ENCODE measurements at places on chromosomes 16 and 17. TPM values are rescaled to one million over a fixed set of nuclear protein-coding genes. Genes with fewer than 3 reads are reported as not detected.
A peak's percentile ranks its signal among the peaks of the same experiment; 100 is the strongest.

DNA sequence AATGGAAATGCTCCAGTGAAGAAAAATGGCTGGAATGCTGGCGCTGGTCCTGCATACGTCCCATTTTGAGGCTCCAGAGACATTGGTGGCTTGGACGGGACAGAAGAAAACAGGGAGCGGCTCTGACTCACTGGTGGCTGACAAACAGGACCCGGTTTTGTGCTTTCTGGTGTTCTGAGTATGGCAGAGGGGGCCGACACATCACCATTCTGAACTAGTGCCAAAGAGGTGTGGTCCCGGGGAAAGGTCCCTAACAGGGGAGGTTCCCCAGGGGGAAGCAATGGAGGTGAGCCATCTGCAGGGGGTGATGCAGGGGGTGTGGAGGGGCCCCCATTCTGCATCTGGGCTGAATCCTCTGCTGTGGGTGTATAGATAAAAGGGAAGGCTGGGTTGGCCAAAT lies 8.3 kb downstream of the ANKRD40 start:
- DNase-seq, result no peak
- no peak overlapping the region for H3K27ac ChIP-seq
- H3K4me3 ChIP-seq, result no peak overlapping the region
- H3K27me3 ChIP-seq, result no peaks in the 10 kb centered on the region
- H3K4me1 ChIP-seq, result peaks cover 30% of the 10 kb centered on the region

DNA sequence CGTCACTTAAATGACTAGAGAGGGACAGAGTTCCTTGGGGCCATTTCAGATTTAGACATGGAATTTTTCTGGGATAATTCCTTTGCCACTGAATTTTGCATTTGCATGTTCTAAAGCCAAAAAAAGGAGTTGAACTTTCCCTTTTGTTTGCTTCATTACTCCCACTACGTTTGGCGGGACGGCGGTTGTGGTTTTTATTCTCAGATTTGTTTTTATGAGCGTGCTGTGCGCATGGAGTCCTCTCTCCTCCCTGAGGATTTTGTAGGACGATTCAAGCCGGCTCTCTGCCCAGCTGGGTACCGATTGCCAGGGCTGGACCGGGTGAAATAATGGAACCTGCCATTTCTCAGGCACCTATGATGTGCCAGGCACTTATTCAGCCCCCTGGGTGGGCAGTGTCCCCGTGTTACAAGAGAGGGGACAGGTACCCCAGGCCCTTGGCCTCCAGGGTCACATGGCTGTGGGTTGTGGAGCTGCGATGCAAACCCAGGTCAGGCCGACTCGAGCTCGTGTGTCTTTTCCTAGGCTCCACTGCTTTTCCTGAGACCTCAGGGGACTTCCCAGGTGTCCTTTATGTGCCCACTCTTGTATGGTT lies 18.8 kb downstream of the CMIP start:
- H3K4me3 ChIP-seq, result no peak overlapping the region
- no peak overlapping the region for H3K27ac ChIP-seq
- peak; percentile 25 for DNase-seq
- H3K4me1 ChIP-seq, result peaks cover 21% of the 10 kb centered on the region
- no peaks in the 10 kb centered on the region for H3K27me3 ChIP-seq
- H3K36me3 ChIP-seq, result no peaks in the 10 kb centered on the region

DNA sequence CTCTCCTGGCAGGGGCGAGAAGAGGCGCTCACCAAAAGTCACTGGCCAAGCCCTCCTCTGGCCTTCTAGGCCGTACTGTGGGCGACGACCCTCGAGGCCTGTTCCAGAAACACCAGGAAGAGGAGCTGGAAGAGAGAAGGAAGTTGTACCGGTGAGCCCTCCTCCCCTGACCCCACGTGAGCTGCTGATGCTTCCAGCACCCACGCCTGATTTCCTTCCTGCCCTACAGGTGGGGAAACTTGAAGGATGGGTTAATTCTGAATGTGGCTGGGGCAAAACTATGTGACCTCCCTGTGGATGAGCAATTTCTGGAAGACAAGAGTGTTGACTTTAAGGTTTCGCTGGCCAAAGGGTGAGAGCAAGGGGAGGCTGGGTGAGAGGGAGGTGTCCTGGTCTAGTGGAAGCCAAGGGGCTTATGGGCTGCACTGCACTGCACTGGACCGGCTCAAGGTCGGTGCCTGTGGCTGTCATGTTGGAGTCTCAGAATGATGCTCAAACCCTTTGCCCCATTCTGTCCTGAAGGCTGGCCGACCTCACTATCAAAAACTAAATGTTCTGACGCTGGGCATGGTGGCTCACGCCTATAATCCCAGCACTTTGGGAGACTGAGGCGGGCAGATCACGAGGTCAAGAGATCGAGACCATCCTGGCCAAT lies 6.2 kb downstream of the C17orf100 start:
- H3K27me3 ChIP-seq, result no peaks in the 10 kb centered on the region
- no peak for DNase-seq

DNA sequence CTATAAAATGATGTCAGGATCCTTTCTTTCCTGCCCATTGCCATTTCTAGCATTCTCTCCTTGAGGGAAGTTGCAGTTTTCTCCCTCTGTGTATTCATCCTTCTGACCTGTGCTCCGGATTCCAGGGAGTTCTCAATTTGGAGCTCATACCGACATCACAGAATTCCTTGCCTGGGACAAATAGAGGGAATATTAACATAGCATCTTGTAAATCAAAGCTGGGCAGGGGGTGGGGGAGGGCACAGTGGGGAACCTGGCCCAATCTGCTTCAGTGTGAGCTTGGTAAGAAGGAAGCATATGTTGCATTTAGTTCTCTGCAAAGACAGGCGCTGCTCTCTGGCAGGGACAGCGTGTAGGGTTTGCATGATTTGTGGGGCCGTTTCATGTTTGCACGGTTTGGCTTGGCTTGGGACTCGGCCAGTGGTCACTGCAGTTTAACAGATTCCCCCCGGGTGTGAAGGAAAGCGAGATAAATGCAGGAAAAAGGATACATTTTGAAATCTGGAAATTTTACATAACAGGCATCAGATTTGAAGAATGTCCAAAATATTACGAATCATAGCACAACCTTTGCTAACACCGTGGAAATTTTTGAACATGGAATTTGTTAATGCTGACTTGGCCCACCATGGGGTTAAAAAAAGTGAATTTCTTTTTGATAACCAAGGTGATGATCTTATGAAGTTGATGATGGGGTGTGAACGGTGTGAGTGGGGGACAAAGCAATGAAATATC lies 178.0 kb downstream of the WWOX start:
- H3K36me3 ChIP-seq, result no peaks in the 10 kb centered on the region
- H3K27ac ChIP-seq, result no peak overlapping the region
- H3K4me3 ChIP-seq, result no peak overlapping the region
- H3K27me3 ChIP-seq, result no peaks in the 10 kb centered on the region
- no peak for DNase-seq

The ITGAL gene
- polyA plus RNA-seq, result 1.0 TPM

DNA sequence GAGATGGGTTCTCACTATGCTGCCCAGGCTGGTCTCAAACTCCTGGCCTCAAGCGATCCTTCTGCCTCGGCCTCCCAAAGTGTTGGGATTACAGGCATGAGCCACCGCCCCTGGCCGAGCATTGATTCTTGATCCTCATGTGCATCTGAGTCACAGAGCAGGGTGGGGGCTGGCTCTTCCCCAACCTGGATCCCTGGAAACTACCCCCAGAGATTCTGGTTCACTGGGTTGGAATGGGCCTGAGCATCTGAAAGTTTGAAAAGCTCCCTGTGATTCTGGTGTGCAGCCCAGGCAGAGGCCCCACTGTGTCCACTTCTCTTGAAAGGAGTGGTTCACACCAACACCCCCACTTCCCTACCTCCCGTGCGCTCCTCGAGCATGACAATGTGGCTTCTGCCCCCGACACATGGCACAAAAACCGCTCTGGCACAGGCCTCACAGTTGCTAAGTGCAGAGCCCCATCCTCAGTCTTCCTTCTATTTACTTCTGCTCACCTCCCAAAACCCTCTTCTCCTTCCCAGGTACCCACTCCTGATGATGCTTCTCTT lies 4.6 kb downstream of the QPRT start:
- H3K27ac ChIP-seq, result no peak overlapping the region
- H3K4me1 ChIP-seq, result peaks cover 3% of the 10 kb centered on the region
- H3K4me3 ChIP-seq, result no peak overlapping the region
- DNase-seq, result no peak
- H3K36me3 ChIP-seq, result no peaks in the 10 kb centered on the region

- DNase-seq, result no peak
- no peak overlapping the region for H3K27ac ChIP-seq
- no peaks in the 10 kb centered on the region for H3K36me3 ChIP-seq
- no peaks in the 10 kb centered on the region for H3K27me3 ChIP-seq
- no peak overlapping the region for H3K4me3 ChIP-seq
These were observed 17.7 kb downstream of the ITGAL start for GRCh38 chr16:30490210-30490609.

DNA sequence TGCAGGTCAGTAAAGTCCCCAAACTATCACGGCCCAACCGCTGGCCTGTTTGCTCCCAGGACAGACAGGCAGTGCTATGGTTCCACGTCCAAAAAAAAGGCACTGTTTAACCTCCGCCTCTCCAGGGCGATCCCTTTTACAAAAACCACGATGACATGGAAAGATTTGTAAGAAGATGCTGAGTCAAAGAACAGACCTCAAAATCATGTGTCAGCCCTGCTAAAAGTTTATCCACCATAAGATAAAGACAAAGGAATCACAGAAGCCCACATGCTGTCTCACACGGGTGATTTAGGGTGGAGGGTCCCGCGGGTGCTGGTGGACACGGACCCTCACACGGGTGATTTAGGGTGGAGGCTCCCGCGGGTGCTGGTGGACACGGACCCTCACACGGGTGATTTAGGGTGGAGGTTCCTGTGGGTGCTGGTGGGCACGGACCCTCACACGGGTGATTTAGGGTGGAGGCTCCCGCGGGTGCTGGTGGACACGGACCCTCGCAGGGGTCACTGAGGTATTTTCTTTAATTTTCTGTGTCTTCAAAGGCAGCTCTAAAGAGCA lies 117.2 kb upstream of the METRNL start:
- no peaks in the 10 kb centered on the region for H3K4me1 ChIP-seq
- no peak overlapping the region for H3K4me3 ChIP-seq
- no peak for DNase-seq

The G6PC1 gene
- polyA plus RNA-seq, result 0.08 TPM

DNA sequence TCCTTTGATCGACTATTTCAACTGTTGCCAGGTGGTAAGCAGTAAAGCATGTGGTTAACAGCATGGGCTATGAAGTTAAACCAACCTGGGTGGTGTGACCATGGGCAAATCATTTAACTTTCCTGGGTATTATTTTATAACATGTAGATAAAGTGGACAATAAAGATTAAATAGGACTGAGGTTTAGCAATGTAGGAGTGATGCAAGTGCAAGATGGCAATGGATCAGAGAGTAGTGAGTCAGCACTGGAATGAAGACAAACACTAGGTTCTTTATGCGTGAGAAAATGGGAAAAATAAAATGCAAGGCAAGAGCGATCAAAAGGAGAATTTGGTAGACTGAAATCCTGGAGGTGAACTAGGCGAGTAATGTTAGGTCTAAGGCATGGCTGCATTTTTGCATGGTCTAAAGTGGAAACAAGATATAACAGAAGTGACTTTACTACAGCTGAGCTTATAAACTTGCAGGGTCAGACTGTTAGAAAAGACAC lies 222.4 kb upstream of the AXIN2 start:
- no peaks in the 10 kb centered on the region for H3K27me3 ChIP-seq
- peaks cover 15% of the 10 kb centered on the region for H3K4me1 ChIP-seq
- no peak for DNase-seq

The PIRT gene
- polyA plus RNA-seq, result not detected

GRCh38 chr17:69448431-69449102 lies 34.1 kb downstream of the MAP2K6 start:
- no peak for DNase-seq
- H3K36me3 ChIP-seq, result no peaks in the 10 kb centered on the region
- no peak overlapping the region for H3K4me3 ChIP-seq

- H3K27ac ChIP-seq, result no peak overlapping the region
- no peaks in the 10 kb centered on the region for H3K36me3 ChIP-seq
- DNase-seq, result no peak
- H3K27me3 ChIP-seq, result no peaks in the 10 kb centered on the region
- H3K4me1 ChIP-seq, result no peaks in the 10 kb centered on the region
These were observed 87.5 kb downstream of the SOCS1 start for GRCh38 chr16:11168386-11169051.

DNA sequence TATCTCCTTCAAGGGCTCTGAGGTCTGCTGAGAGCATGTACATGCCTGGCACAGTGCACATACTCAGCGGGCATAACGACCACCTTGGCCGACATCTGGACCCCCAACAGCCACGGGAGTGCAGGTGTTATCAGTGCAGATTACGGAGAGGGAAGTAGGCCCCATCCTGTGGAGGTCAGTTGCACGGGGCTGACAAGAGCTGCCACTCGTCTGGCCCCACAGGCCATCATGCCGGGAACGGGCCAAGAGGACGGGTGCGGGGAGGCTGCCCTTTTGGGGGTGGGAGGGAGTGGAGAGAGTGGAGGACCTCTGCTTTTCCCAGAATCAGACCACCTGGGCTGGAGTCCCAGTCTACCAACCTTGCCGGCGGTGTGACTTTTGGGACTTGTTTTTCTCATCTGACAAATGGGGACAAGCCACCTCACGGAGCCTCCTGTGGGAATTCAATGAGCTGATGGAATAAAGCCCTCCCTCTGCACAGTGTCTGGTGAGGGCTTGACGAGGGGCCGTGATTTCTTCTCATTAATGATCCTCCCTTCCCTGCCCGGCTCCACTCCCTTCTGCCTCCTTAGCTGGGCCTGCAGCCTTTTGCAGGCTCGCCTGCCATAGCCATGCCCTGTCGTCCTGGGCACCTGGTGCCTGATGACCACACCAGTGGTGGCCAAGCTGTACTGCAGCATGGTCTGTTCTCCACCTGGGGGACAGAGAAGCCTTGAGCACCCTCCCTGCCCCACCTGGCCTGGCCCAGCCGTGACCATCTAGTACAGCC lies 4.6 kb downstream of the PRSS33 start:
- DNase-seq, result no peak
- no peaks in the 10 kb centered on the region for H3K27me3 ChIP-seq
- no peak overlapping the region for H3K4me3 ChIP-seq
- no peaks in the 10 kb centered on the region for H3K36me3 ChIP-seq
- no peak overlapping the region for H3K27ac ChIP-seq

DNA sequence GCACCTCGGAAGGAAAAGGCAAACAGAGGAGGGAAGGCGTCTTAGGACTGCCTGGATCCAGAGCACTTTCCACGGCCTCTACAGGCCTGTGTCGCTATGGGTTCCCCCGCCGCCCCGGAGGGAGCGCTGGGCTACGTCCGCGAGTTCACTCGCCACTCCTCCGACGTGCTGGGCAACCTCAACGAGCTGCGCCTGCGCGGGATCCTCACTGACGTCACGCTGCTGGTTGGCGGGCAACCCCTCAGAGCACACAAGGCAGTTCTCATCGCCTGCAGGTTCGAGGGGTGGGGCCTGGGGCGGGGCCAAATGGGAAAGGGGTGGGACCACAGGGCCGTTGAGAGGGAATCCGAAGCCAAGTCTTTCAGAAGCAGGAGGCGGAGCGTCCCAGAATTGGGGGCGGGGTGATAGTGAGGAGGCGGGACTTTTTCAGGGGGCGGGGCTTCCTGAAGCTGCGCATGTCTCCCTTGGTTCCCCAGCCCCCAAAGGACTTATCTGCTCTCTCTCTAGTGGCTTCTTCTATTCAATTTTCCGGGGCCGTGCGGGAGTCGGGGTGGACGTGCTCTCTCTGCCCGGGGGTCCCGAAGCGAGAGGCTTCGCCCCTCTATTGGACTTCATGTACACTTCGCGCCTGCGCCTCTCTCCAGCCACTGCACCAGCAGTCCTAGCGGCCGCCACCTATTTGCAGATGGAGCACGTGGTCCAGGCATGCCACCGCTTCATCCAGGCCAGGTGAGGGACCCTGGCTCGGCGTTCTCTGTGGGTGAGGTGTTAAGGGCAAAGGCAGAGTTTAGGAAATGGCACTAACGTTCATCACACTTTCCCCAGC lies 939 bp downstream of the BCL6B start:
- H3K27ac ChIP-seq, result peak overlapping the region; percentile 33
- no peaks in the 10 kb centered on the region for H3K36me3 ChIP-seq
- no peaks in the 10 kb centered on the region for H3K4me1 ChIP-seq
- no peaks in the 10 kb centered on the region for H3K27me3 ChIP-seq

Data from pancreas (tissue), 10 donors.